ENCODE measurements at places on chromosomes 7 and 10.

- no peak overlapping the region for H3K27ac ChIP-seq
- no peak overlapping the region for H3K4me3 ChIP-seq
- DNase-seq = no peak
- H3K27me3 ChIP-seq = no peaks in the 10 kb centered on the region
Measured at GRCh38 chr7:88121335-88121734, 98.5 kb downstream of the SRI start.

DNA sequence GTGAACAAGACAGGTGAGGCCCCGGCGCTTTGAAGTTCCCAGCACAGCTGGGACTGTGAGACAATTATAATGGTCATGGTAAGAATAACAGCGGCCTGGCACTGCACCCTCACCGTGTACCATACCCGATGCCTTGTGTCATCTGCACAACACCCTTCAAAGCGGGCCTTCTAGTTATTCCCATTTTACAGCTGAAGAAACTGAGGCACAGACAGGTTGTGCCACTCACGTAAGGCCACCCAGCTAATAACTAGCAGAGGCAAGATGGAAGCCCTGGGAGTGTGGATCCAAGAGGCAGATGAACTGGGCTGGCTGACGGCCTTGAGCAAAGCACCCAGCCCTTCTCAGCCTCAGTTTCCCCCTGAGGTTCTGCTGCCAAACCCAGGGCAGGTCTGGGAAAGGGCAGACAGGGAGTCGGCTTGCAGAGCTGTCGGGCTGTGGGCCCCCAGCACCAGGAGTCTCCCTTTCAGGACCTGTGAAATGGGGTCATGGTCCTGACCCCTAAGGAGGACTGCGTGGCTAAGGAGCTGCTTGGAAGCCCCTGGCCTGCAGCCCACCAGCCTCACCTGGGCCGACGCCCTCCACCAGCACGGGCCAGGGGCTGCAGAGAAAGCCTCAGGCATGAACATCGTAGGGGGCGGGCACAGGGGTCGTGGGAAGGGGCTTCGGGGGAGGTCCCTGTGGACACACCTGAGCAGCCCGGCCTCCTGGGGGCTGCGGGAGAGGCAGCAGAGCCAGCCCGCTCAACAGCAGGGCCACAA lies 15.3 kb upstream of the LFNG start:
- H3K36me3 ChIP-seq = no peaks in the 10 kb centered on the region
- H3K27ac ChIP-seq = no peak overlapping the region
- peaks cover 21% of the 10 kb centered on the region for H3K4me1 ChIP-seq
- H3K4me3 ChIP-seq = no peak overlapping the region

DNA sequence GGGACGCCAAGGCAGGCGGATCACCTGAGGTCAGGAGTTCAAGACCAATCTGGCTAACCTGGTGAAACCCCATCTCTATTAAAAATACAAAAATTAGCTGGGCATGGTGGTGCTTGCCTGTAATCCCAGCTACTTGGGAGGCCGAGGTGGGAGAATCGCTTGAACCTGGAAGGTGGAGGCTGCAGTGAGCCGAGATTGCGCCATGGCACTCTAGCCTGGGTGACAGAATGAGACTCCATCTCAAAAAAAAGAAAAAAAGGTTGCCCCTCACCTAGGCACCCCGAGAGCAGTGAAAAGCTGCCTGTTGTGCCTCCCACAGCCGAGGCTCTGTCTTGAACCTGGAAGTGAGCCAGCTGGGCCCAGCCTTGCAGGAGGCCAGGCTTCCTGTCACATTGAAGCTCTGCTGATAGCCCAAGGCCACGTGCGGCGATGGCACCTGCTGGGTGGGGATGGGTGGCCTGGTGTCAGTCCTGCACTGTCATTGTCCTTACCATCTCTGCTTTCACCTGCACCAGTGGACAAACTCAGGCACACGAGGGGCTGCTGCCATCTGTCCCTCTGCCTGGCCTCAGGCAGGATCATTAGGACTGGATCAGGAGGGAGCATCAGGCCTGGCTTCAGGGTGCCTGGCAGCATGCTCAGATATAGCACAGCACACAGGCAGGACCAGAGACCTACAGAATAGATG lies 37.8 kb downstream of the DNAJB12 start:
- DNase-seq = no peak
- no peaks in the 10 kb centered on the region for H3K36me3 ChIP-seq
- peak overlapping the region; percentile 20 for H3K27ac ChIP-seq
- H3K4me1 ChIP-seq = peaks cover 66% of the 10 kb centered on the region
- no peaks in the 10 kb centered on the region for H3K27me3 ChIP-seq

GRCh38 chr10:117260084-117260483 lies 19.2 kb downstream of the SLC18A2 start:
- no peak for DNase-seq
- no peak overlapping the region for H3K27ac ChIP-seq
- H3K4me3 ChIP-seq = no peak overlapping the region
- no peaks in the 10 kb centered on the region for H3K36me3 ChIP-seq
- no peaks in the 10 kb centered on the region for H3K4me1 ChIP-seq

GRCh38 chr7:47826754-47827153 lies 121.5 kb downstream of the PKD1L1 start:
- H3K4me3 ChIP-seq = no peak overlapping the region
- no peaks in the 10 kb centered on the region for H3K36me3 ChIP-seq
- H3K27me3 ChIP-seq = no peaks in the 10 kb centered on the region
- no peaks in the 10 kb centered on the region for H3K4me1 ChIP-seq
- H3K27ac ChIP-seq = no peak overlapping the region

- H3K4me1 ChIP-seq = no peaks in the 10 kb centered on the region
- H3K27ac ChIP-seq = no peak overlapping the region
- H3K4me3 ChIP-seq = no peak overlapping the region
Measured at GRCh38 chr10:102704915-102705314, 9.3 kb downstream of the ARL3 start.

DNA sequence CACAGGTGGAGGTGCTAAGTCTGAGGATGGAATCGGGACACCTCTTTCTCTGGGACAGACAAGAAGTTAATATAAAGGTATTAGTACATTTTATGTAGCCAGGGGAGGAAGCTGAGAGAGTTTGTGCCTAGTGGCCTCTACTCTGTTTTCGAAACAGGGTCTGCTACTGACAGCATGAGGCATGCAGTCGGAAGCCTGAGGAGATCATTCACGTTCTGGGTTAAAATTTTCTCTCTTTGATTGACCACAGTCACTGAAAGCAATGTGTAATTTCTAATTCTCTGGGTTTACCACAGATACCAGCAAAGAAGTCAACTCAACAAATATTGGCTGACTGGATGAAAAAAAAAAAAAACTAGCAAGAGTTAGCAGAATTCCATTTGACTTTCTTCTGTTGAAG lies 53.3 kb upstream of the KCTD7 start:
- H3K27ac ChIP-seq = no peak overlapping the region
- H3K27me3 ChIP-seq = no peaks in the 10 kb centered on the region
- H3K4me3 ChIP-seq = no peak overlapping the region
- H3K36me3 ChIP-seq = peaks cover 25% of the 10 kb centered on the region

DNA sequence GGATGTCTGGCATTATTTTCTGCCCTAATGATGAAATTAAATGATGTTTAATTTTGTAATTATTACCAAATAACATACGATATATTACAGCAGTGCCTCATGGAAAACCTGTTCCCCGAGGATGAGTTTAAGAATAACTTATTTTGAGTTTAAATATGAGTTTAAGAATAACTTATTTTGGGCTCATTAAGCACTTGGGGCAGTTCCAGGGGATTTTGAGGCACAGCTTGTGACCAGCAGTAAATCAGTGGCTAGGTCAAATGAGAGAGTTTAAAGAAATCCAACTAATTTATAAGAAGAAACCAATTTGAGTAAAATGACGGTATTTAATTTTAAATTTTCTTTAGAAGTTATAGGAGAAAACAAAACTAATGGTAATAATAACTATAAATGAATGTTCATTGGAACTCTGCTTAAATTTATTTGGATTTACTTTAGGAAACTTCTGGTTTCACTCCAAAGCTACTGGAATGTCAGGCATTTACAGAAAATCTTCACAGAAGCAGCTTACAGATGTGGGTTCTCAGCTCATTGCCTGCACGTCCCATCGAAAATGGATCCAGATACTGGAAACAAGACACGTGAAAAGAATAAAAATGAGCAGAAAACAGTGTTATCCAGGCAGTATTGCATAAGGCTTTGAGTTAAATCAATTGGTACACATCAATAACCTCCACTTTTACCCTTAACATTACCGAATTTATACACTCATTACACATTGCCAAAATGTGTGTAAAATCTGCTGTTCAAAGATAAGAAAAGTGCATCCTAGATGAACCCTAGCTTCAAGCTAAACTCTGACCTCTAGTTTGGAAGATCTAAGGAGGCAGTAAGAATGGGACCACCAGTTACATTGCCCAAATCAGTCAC lies 784.5 kb upstream of the IGFBP3 start:
- no peaks in the 10 kb centered on the region for H3K4me1 ChIP-seq
- H3K27me3 ChIP-seq = no peaks in the 10 kb centered on the region
- H3K4me3 ChIP-seq = no peak overlapping the region
- H3K27ac ChIP-seq = no peak overlapping the region
- no peaks in the 10 kb centered on the region for H3K36me3 ChIP-seq
- no peak for DNase-seq

DNA sequence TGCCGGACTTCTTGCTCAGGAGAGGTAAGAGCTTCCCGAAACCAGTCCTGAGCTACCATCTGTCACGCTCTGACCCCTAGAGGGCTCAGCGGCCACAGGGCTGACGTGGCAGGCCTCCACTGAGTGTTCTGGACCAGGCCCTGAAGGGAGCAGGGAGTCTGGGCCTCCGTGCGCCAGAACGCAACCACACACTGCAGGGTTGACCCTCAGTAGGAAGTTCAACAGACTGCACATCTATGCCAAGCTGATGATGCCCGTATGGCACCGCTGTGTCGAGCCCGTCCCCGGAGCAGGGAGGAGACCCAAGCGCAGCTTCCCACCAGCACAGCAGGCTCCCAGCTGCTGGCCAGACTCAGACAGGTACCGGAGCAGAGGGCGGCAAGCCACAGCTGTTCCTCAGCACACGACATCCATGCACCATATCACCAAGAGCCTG lies 39.2 kb downstream of the CAMK2B start:
- H3K4me1 ChIP-seq = no peaks in the 10 kb centered on the region
- DNase-seq = no peak
- H3K27me3 ChIP-seq = no peaks in the 10 kb centered on the region
- H3K36me3 ChIP-seq = no peaks in the 10 kb centered on the region
- H3K4me3 ChIP-seq = no peak overlapping the region

DNA sequence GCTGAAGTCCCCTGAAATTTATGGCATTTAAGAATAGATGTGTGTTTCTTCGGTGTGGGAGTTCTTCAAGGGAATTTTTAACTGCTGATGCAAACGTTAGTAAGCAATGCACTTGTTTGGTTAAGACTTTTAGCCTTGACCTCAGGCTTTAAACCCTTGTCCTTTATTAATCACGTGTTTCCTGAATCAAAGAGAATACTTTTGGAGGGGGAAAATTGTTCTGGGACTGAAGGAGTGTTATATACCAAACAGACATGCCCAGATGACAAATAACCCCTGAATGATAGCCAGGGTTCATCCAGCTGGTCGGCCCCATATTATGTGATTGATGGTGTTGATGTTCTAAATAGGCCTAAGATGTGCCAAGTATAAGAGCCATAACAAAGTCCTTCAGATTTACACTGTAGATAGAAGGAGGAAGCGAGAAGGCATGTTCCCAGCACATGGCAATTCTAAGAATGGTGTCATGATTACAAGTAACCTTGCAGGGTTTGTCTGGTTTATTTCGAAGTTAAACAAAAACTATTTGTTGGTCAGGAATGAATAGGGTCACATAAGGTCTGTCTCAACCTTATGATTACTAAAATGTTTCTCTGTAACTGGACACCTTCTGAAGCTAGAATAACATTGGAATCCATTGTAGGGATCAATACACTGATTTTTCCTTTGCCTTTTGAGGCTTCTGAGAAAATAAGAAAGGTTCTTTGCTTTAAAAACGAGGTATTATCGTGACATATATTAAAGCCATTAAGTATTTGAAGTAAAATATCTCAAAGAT lies 124.2 kb upstream of the SEM1 start:
- H3K27ac ChIP-seq = no peak overlapping the region
- DNase-seq = no peak
- no peaks in the 10 kb centered on the region for H3K27me3 ChIP-seq

DNA sequence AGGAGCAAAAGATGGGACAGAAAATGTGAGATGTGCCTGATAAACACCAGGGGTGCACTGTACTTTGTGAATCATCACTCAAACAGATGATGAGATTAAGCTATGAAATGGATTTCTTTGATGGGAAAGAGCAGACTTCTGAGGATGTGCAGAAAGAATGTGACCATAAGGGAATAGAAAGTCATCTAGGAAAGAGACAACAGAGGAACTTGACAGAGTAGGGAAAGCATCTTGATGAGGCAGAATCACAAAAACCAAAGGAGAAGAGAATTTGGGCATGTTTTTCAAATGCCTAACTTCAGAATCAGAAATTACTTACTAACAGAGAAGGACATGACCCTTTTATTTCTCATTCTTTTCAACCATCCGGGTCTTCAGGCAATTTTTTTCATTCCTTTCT lies 82.4 kb upstream of the LRRTM3 start:
- H3K4me1 ChIP-seq = no peaks in the 10 kb centered on the region
- no peaks in the 10 kb centered on the region for H3K36me3 ChIP-seq
- H3K4me3 ChIP-seq = no peak overlapping the region
- H3K27me3 ChIP-seq = no peaks in the 10 kb centered on the region
- H3K27ac ChIP-seq = no peak overlapping the region

- H3K4me1 ChIP-seq = no peaks in the 10 kb centered on the region
- no peaks in the 10 kb centered on the region for H3K27me3 ChIP-seq
- H3K27ac ChIP-seq = no peak overlapping the region
- no peak for DNase-seq
Measured at GRCh38 chr10:84256510-84257342, 11.9 kb downstream of the RGR start.

DNA sequence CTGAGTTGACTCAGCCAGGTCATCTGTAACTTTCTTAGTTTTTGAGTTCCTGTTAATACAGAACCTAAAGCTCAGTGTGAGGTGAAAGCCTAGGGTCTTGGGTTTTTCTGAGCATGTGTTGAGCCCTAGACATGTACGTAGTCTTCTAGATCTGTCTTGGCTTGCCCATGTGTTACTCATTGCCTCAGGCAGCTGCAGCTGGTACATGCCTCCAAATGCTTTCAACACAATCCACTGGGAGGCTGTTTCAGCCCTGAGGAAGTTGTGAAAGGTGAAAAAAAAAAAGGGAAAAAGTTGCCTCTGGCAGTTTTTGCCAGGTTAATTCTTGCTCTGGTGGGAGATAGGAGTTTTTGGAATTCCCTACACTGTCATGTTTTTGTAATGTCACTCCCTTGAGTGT lies 134.6 kb downstream of the RNF216 start:
- H3K36me3 ChIP-seq = peaks cover 31% of the 10 kb centered on the region
- H3K27ac ChIP-seq = no peak overlapping the region
- H3K4me1 ChIP-seq = peaks cover 21% of the 10 kb centered on the region
- H3K4me3 ChIP-seq = no peak overlapping the region

- no peaks in the 10 kb centered on the region for H3K27me3 ChIP-seq
- no peaks in the 10 kb centered on the region for H3K36me3 ChIP-seq
- H3K4me3 ChIP-seq = no peak overlapping the region
- peaks cover 7% of the 10 kb centered on the region for H3K4me1 ChIP-seq
Measured at GRCh38 chr7:150947241-150947745, 30.8 kb downstream of the KCNH2 start.
